ENCODE measurements at places on chromosomes 11 and 22. TPM values are rescaled to one million over a fixed set of nuclear protein-coding genes. Genes with fewer than 3 reads are reported as not detected.

Gene ANGPTL5
- total RNA-seq, result 0.69 TPM

Gene DCDC1
- total RNA-seq, result not detected

Gene BBOX1
- not detected for total RNA-seq

Gene C22orf31
- not detected for total RNA-seq

Gene OR5B21
- total RNA-seq, result not detected

Gene PANX2
- total RNA-seq, result 2.7 TPM

All from cardiac ventricle fibroblast (primary cell).